CD14-positive monocyte (primary cell): ENCODE measurements at places on chromosomes 16 and 17.

DNA sequence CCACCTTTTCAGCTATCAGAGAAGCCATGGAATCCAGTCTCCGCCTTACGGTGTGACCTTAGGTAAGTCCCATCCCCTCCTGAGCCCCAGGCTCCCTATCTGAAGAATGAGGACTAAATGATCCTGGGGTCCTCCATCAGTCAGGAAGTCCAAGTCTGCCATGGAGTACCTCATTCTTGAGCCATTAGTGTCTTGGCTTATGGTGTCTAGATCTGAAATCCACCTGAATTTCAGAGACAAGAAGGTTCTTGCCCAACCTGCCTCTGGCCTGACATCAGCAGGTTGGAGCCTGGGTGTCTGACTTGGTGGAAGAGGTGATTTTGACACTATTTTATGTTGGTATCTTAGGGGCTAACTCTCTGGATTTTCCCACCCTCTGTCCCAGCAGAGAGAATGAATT is 47.1 kb downstream of the CNGB1 start:
- no peak for DNase-seq

DNA sequence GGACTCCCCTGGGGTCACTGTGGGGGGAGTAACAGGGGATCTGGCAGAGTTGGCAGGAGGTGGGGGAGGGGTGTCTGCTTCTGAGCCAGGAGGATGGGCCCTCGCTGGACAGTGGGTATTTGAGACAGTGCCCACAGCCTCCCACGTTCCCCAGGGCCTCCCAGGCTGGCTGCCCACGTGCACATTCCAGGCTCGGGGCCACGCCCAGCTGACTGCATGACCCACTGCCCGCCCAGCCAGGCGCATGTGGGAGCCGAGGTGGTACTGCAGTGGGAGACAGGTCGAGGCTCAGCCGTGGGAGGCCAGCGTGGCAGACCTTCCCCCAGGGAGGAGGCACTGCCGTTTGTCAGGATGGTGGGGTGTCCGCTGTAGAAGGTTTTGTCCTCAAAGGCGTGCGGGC is 38.8 kb downstream of the BAHCC1 start:
- DNase-seq: no peak

DNA sequence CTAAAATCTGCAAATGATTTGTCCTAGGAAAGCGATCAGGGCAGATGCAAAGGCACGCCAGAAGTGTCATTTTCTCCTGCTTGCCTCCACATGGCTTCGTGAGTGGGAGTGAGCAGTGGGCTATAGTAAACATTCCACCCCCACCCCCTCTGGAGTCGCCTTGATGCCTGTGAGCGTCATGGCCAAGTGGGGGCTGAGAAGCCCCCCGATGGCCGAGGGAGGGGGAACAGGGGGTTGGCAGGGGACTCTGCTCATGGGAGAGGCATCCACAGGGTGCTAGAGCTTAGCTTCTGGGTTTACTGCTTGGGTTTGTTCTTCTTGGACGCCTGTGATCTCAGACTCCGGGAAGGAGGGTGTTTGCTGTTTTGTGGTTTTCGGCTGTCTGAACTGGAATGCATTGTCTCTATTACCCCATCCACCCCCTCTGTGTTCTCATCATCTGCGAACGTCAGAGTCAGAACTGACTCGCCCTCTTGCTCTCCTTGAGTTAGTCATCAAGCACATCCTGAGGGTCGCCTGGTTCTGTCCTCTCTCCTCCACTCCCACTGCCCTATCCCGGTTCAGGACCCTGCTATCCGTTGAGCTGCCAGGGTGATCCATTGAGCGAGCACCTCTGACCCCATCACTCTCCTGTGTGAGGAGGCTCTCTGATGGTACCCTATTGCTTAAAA is 15.4 kb downstream of the TNS4 start:
- peak; percentile 38 for DNase-seq

DNA sequence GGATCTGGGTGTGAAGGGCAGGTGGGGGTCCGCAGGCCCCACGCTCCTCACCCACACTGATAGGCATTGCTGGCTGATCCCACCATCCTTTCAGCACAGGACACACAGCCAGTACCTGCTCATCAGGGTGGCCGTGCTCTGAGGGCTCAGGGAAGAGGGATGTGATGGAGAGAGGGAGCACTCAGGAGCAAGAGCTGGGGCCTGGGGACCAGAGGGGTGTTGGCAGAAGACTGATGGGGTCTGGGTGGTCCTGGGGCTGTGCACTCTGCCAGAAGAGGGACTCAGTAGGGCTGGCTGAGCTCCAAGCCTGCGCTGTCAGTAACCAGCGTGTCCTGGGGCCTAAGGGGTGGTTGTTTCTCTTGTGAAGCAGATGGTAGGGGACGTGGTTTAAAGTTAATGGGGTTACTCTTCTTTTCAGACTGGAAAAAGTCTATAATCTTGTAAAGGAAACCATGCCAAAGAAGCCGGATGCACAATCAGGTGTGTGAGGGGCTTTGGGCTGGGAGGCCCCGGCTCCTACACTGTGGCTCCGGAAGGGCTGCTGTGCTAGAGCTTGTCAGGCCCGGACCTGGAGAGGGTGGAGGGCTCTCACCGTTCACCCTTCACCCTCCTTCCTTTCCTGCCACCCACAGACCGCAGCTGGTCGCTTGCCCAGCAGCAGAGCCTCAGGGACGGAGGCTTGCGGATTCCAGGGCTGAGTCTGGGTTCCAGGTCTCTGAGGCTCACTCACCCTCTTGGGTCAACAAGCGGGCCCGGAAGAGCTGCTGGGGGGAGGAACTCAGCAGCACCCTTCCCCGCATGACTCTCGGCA is 27.8 kb downstream of the POLR3E start:
- DNase-seq: no peak

DNA sequence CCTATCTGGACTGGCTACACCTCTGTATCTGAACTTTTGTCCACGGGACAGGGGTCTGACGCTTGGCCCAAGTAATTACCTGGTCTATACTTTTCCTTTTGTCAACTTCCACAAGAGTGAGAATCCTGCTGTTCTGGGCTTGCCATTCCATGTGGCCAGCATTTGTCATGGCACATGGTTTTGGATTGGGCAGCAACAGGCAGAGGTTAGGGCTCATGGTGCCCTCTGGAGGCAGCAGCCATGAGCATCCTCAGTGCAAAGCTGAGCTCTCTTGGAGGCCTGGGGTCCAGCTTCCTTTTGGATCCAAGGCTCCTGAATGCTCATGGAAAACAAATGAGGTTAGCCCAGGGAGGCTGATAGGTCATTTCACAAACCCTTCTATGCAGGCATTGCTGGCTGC is 7.5 kb upstream of the EDC4 start:
- peak; percentile 22 for DNase-seq

DNA sequence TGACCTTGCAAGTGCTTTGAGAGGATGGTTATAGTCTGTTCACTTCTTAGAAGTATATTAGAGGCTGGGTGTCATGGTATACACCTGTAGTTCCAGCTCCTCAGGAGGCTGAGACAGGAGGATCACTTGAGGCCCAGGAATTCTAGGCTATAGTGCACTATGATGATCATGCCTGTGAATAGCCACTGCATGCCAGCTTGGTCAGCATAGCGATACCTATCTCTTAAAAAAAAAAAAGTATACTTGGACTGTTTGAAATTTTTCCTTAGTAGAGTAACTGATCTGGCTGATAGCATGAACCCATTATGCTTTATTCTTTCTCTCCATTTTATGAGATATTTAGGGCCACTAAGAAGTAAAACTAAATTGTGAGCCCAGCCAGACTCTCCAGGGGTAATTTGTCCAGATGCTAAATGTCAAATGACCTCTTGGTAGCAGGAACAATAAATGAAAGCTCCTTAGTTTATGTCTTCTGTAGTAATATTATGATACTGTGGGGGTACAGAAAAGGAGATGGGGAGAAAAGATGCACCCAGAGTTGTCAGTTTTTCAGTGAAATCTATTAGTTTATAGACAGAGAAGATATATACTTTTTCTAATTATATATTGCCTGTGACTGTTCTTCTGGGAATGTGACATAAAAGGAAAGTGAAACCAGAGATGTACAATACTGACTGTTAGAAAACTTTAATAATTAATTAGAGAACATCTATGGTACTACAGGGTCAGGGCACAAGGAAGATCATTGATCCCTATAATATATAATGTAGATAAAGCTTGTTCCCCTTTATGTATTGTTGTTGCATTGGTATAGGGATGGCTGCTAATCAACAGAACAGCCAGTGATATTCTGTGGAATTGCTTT is 335.3 kb upstream of the TBX2 start:
- no peak for DNase-seq

DNA sequence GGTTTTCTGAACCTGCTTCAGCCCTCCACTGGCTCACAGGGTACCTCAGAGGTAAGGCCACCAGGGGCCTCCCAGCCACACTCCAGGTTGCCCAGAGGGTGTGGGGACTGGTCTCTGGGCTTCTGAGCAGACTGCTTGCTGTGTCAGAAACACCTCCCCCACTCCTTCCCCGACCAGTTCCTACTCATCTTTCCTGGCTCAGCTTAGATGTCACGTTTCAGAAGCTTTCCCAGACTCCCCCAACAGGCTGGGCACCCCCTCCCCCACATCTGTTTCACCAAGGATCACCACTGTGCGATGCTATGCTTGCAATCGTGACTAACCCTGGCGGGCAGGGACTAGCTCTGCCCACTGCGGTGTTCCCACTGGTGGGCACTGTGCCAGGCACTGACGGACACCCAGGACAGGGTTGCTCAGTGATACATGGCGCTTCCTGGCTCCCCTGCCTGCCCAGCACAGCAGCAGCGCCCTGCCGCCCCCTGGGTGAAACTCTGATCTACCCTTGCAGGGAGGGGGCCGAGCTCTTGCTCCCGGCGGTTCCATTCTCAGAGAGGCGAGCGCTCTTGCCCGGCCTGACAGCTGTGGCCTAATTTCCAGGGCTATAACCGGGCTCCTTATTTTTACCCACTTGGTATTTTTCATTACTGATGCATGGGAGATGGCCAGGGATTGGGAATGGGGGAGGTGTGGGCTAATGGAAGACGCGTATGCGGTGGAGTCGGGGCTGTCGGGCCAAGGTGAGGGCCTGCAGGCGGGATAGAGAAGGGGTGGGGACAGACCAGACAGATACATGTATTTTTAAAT is 29.4 kb upstream of the MTSS2 start:
- no peak for DNase-seq

- DNase-seq: no peak
Measured at GRCh38 chr16:927406-927805, 43.4 kb downstream of the LMF1 start.

DNA sequence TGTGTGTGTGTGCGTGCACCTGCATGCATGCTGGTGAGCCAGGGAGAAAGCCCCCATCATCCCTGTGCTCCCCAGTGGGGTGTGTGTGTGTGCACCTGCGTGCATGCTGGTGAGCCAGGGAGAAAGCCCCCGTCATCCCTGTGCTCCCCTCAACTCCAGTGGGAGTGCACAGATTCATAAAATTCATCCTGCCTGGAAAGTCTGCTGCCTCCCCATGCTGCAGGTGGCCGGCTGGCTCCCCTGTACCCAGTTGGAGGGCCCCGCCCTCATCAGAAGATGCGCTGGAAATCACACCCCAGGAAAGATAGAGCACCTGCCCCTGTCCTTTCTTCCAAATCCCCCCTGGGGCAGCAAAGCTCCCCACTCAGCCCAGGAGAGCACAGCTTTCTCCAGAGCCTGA is 84.8 kb upstream of the DOC2B start:
- DNase-seq: no peak

DNA sequence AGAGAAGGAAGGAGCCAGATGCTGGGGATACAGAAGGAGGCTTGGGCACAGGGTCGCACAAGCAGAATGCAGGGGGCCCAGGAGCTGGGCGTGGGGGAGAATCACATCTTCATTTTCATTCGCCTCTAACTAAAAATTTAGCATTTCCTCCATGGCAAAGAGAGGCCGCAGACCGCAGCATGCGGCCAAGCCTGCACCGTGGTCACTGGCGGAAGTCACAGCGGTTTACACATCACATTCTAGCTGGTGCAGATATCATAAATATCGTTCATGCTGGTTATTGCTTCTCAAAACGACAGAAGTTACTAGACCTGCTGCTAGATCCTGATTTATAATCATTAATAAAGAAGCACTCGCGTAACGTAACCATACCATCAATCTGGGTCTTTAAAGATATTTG is 162.0 kb downstream of the NTN1 start:
- DNase-seq: no peak

DNA sequence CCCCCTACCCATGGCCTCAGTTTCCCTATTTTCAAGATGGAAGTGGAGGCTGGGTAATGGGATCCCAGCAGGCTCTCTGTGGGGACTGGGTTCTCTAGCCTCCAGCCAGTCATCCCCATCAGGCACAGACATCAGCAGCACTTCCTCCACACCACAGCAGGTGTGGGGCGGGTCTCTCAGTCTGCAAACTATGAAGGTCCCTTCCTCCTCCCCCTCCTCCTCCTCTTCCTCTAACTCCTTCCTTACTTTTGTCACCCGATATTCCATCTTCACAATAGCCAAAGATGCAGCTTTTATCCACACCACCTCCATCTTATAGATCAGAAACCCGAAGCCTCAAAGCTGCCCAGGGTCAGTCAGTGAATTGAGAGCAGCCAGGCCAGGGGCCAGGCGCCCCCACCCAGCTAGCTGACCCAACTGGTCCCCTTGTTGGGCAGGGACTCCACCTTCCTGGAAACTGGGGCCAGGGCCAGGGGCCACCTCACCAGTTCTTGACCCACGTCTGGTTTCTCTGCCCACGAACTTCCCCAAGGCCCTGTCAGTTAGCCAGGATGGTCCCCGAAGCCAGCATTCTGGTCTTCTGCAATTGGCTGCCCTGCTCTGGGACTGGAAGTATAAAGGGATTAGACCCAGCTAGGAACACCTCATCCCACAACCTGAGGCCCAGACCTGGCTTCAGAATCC is 2.5 kb downstream of the FAM83G start:
- no peak for DNase-seq

- DNase-seq: no peak
Measured at GRCh38 chr17:82957469-82957795, 117.6 kb upstream of the ZNF750 start.

- peak; percentile 53 for DNase-seq
Measured at GRCh38 chr16:525520-526180, 1.9 kb upstream of the CAPN15 start.

DNA sequence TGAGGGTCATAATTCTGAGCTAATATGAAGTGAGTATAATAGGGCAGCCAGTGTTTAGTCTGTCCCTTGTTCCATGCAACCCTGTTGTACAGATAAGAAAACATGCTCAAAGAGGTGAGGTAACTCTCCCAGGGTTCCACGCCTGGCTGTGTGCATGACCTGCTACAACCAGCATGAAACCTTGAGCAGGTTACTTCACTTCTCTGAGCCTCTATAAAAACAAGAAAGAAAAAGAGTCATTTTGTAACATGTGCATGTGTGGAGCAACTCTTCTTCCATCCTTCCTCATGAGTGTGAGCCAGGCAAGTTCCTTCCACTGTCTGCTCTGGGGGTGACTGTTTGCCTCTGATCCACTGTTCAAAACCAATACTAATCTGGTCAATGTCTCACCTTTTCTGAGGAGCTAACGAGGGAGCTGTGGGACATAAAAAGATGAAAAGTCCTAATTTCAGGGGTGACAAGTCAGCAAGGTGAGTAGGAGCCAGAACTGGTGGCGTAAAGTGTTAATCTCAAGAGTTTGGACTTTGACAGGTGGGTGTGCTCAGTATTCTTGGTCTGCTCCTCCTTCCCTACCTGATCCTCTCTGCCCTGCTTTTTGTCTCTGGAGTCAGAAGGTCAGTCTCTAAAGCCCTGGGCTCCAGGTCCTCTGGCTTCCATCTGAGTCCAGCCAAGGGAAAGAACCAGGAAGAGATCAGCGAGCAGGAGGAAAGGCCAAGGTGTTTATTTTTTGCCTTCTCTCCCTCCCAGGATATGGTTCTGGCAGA is 21.5 kb downstream of the GFOD2 start:
- no peak for DNase-seq

GRCh38 chr17:72462407-72462806 is 341.6 kb downstream of the SOX9 start:
- DNase-seq: no peak
